ENCODE measurements at places on chromosomes 13 and 19.
A peak's percentile ranks its signal among the peaks of the same experiment; 100 is the strongest.

GRCh38 chr13:107867701-107868661, 347.4 kb downstream of the LIG4 start:
- DNase-seq = no peak

DNA sequence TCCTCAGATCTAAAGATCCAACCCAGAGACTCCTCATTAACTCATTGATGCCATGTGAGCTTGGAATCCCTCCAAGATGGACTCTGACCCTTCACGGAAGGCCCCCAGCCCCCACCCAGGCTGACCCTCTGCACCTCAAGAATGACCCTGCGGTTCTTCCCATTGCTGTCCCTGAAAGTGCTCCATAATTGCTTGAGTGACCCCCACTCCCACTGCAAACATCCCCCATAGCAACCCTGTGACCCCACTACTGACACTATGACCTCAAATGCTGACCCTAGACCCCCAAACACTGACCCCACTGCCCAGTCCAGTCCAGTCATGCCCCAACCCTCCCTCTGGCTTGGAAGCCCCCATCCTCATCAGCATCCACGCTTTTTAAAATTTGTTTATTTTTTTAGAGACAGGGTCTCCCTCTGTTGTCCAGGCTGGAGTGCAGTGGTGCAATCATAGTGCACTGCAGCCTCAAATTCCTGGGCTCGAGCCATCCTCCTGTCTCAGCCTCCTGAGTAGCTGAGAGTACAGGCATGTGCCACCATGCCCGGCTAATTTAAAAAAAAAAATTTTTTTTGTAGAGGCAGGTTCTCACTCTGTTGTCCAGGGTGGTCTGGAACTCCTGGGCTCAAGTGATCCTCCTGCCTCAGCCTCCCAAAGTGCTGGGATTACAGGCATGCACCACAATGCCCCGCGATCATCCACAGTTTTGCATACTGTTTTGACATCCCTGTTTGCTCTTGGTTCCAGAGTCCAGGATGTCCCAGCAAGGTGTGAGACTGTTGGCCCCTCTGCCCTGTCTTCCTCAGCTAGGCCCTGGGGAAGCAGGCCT, 855 bp downstream of the LYL1 start:
- no peak for DNase-seq

- DNase-seq = peak; percentile 12
These were observed at the start of gene MATK for GRCh38 chr19:3785938-3786824. Gene MATK, minus strand, starts transcription at chr19:3786381. Its CDS starts 1,246 bp downstream, at chr19:3785135.

GRCh38 chr19:40442328-40443130, 1.6 kb downstream of the SERTAD3 start:
- no peak for DNase-seq

GRCh38 chr19:13965926-13966683, 13.8 kb downstream of the DCAF15 start:
- DNase-seq = no peak

GRCh38 chr19:55081770-55082019, 6.0 kb downstream of the EPS8L1 start:
- no peak for DNase-seq

GRCh38 chr13:48504606-48505005, 28.3 kb downstream of the RCBTB2 start:
- DNase-seq = no peak

DNA sequence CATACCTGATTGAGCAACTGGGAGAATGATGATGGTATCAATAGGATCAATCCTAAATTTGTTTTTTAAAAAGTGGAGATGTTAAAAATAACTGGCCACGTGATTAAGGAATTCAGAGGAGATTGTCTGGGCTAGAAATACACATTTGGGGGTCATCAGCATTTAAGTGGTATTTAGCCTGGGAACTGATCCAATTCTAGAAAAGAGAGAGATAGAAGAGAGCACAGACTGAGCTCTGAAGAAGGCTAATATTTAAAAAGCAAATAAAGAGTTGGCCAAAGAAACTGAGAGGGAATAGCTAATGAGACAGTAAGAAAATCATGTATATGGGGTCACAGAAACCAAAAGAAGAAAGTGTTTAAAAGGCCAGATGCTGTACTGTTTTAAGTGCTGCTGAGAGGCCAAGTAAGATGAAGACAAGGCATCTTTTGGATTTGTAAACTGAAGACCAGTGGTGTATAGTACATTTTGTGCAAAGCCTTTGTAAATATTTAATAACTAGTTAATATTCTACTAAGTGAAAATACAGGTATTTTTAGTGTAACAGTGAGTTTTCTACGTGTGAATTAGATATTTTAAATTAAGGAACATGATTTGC, 40.2 kb downstream of the UBL3 start:
- no peak for DNase-seq

DNA sequence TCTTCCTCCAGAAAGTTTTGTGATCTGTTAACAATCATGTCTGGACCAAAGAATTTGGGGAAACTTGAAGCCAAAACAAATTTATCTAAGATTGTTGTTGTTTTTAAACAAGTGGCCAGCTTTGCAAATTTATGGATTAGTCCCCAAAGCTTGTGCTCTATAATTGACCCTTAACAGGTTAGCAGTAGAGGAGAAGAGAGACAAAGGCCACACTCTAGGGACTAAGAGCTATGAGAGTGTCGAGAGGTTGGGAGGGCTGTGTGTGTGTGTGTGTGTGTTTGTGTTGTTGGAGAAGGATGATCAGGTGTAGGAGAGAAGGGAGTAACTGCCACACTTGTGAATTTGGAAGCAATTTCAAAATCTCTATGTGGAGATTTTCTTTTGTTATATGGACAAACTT, 367.3 kb downstream of the KCNRG start:
- DNase-seq = no peak

DNA sequence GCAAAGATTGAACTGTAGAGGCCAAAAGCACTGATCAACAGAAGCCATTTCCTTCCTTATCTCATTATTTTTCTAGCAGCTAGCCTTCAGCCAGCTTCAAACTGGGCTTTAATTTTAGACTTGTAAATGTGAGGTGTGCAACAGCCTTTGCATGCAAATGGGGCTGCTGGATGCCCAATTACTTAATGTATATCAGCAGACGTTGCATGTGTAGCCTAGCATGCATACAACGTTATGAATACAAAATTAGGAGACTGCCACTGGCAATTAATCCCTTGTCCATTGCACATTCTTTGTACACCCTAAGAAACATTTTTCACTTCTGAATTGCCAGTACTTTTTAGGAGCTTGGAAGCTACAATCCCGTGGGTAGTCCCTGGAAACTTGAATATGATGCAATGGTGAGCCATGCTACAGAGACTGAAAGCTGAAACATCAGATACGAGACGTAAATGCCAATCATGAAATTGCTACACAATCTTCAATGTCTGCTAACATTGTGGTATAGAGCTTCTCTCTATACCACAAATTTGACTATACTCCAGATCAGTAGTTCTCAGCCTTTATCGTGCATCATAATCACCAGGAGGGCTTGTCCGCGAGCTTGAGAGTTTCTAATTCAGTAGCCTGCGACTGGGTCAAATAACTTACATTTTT, 20.2 kb downstream of the EPSTI1 start:
- DNase-seq = no peak

DNA sequence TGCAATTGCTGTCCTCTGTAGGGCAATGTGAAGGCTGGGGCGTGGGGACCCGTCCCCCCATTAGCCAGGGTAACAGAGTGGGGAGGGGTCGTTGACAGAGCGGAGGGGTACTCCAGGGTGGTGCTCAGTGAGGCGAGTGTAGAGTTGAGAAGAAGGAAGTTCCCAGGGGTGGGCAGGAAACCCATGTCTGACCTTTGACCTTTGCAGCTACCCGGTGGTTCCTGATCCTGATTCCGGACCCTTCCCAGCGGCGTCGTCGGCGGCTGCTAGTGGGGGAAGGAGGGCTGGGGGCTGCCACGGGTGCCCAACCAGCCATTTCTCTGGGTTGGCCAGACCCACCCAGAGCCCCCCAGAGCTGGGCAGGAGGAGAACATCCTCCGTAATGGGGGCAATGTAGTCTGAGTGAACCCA, 2.1 kb upstream of the PLVAP start:
- no peak for DNase-seq

DNA sequence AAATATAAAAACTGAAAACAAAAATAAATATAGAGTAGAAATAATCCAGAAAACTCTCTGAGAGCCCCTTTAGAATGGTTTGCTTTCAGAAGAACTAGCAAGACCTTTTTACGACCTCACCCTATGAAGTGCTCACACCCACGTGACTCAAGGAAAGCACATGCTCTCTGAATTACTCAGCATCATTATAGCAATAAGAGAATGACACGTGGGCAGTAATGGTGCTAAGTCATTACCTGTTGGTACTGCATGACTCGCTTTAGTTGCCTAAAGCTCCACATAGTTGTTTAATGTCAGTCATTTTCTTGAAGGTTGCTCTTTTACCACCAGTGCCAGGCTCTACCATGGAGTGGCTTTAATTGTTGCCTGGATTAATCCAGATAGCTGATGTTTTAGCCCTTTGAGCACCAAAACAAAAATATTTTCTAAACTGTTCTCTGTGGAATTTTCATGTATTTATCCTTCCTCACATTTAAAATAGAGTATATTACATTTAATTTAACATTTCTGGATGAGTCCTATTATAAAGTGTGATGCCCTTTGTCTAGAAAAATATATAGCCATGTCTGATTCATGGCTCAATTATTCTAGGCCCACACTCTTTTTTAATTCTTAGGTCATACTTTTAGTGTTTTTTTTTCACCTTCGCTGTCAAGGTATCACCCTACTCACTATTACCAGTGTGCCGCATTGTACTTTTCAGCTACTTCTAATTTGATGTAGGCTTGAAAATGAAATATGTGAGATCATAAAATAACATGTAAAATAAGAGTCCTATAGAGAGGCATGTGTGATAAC, 56.8 kb downstream of the THSD1 start:
- DNase-seq = peak; percentile 5

DNA sequence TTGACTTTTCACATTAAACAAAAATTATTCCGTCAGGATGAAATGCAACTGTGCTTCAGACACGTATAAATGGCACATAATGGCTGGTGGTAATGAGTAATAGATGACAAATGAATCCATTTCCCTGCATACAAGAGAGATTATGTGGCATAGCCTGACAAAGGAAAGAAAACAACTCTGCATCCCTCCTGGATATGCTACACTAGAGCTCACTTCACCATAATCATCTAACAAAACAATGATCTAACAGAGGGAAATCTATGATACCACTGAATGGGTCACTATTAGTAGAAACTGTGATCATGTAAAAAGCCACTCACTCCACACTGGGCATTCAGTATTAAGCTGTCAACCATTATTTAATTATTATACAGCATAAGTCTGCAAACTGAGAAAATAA, 1498.4 kb downstream of the EFNB2 start:
- no peak for DNase-seq

DNA sequence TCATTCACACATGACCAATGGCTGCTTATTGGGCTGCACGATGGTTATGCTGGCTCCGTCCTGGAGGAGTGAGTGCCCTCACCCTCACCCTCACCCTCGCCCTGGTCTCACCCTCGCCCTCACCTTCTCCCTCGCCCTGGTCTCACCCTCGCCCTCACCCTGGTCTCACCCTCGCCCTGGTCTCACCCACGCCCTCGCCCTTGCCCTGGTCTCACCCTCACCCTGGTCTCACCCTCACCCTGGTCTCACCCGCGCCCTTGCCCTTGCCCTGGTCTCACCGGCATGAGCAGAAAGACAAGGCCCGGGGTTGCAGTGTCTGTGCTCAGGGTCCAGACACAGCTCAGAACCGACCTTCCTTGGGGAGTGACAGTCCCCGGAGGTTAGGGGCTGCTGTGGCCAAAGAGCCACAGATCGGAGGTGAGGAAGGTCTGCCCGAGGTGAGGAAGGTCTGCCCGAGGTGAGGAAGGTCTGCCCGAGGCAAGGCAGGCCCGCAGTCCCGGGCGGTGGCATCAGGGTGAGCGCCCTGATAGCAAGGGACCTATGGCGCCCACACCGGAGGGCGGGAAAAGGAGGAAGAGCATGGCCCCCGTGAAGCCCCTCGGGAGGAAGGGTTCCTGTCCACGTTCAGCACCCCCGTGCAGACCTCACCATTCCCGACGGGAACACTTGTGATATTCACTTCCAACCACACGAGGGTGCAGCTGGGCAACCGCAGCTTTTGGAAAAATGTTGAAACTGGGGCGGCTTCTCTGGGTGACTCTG, 65.6 kb downstream of the MCF2L start:
- DNase-seq = no peak

DNA sequence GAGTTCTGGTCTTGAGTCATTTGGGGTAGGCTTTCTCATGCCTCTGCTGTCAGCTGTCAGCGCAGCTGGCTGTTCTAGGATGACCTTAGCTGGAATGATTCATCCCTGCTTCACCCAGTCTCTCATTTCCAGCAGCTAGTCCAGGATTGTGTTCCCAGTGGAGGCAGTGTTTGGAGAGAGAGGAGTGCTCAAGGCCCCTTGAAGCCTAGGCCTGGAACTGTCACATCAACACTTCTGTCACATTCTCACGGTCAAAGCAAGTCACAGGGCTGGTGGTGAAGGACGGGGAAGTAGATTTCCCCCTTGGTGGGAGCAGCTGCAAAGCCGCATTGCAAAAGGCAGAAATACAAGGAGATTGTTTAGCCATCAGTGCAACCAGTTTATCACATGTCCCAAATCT, 15.2 kb downstream of the TPT1 start:
- DNase-seq = no peak

DNA sequence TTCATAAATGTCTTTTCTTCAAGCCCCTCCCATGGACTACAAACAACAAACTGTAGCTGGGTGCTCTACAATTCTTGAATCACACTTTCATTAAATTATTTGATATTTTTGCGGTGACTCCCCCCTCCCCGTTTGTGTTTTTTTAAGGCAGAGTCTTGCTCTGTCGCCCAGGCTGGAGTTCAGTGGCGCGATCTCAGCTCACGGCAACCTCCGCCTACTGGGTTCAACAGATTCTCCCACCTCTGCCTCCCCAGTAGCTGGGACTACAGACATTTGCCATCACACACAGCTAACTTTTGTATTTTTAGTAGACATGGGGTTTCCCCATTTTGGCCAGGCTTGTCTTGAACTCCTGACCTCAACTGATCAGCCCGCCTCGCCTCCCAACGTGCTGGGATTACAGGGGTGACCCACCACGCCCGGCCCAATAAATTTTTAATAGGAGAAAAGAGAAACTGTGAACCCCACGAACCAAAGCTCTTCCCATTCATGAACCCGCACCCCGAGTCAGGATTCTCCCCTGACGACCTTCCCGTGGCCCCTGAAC, 703 bp downstream of the ZNF506 start:
- DNase-seq = no peak

- DNase-seq = no peak
These were observed 25.9 kb downstream of the RASL11A start for GRCh38 chr13:27296496-27296895.

- DNase-seq = no peak
These were observed 20.8 kb upstream of the POU2F2 start for GRCh38 chr19:42152910-42153671.

- no peak for DNase-seq
These were observed 1773.8 kb downstream of the PCDH9 start for GRCh38 chr13:65456150-65456912.

Data from activated T-cell treated with anti-CD3 and anti-CD28 coated beads for 24 hours (primary cell).